ENCODE measurements at places on chromosomes 16 and 17.

DNA sequence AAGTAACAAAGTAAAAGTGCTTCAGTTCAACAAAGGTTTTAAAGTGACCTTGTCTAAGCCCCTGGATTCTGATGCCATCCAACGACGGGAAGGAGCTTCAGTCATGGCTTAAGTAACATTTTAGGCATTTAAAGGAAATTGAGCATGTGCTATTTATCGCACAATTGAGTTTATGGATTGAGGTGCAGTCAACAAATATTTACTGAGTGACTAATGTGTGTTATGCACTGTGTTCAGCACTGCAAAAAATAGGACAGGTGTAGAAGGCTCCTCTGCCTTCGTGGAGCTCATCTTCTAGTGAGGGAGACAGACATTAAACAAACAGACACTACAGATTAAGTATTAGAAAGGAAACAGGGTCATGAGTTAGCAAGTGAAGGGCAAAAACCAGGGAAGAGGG, 12.5 kb downstream of the TMIGD1 start:
- no peak for DNase-seq

DNA sequence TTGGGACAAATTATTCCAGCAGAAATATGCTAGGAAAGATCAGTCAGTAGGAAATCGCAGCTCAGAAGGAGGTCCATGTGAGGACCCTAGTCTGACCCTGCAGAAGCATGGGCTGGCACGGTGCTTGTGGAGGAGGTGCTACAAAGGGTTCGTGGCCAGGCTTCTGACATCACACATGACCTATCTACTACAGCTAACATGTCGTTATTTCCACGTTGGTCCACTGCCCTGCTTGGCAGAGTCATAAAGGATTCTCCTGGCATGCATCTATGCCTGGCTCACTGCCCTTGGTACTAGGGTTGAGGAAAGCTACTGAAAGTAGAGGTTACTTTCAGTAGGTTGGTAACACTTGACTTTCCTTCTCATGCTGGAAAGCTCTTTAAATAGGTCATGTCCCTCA, 118.1 kb upstream of the SHISA6 start:
- DNase-seq, result no peak

DNA sequence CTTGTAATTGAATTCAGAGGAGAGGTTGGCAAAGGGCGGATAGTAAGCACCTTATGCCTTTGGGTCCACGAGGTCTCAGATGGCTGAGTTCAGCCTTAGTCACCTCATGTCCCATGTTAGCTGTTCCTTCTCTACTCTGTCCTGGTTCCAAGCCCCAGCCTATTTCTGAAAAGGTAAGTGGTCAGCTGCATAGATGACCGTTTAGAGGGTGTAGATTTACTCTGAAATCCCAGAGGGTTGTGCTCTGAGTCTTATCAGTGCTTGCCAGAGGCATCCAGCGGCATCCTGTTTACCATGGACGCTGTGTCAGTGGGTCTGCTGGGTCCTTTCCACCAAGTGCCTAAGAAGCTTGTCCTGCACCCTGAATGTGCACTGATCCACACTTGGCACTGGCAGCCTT, 1.9 kb downstream of the ZNF778 start:
- DNase-seq, result no peak

GRCh38 chr16:80807906-80808305, 3.5 kb upstream of the CDYL2 start:
- no peak for DNase-seq

DNA sequence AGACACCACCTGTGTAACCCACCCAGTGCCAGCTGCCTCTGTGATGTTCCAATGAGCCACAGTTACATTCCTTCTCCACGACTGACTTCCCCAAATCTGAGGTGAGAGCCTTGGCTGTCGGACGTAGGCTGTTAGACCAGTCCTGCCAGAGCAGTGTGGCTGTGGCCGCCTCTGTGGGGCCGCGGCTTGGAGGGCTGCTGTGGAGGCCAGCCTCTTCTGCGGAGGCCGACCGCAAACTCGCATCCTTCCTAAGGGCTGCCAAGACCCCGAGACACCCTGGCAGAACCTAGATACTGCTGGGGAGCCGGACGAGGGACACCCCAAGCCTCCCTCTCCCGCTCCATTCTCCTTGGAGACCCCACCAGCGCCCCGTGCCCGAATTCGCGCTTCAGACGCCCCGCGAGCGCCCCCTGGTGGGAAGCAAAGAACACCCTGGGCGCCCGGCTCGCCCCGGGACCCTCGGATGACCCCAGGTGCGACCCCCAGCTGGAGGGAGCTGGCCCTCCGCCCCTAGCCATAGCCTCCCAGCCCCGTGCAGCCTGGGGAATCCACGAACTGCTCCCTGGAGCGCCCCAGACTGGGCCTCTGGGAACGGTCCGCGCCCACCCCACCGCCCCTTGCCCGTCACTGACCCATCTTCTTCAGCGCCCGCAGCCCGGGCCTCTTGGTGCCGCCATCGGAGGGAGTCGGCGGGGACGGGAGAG, 547 bp downstream of the PLCD3 start:
- peak; percentile 27 for DNase-seq

DNA sequence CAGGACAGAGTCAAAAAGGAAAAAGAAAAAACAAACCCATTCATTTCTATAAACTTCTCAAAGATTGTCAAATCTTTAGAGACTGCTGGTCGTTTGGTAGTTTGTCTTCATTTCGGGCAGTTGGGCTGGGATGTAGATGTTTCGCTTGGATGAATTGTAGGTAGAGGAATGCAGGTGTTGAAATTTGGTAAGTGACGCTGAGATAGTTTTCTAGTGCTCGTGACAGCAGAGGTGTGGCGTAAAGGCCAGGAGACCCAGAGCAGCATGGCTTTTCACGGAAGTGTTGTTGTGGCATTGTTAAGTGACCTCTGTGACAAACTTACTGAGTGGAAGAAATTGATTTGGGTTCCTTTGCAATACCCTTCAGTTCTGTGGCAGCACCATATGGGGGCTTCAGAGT, 78.2 kb upstream of the CLEC18A start:
- no peak for DNase-seq

GRCh38 chr16:55367301-55367811, 43.4 kb downstream of the IRX6 start:
- DNase-seq, result no peak

DNA sequence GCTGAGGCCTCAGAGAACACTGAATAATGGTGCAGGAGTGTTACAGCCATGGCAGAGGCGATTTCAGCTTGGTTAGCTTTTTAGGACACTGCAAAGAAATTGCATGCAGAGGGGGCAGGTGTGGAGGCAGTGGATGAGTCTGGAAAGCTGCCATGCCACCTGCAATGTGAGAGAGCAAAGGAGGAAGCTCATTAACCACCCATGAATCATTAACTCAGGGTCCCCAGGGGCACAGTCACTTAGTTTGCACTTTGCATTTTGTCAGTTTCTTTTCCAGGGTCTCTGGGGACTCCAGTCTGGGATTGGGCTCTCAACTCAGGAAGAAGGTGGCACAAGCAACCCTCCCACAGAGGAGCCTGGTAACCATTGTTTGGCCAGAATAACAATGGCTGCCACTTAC, 132.9 kb downstream of the USP31 start:
- DNase-seq, result no peak

All from EL (cell line).